ENCODE measurements at places on chromosomes 3 and 15.

GRCh38 chr3:134180761-134181160 lies 69.9 kb downstream of the RYK start:
- DNase-seq = no peak

DNA sequence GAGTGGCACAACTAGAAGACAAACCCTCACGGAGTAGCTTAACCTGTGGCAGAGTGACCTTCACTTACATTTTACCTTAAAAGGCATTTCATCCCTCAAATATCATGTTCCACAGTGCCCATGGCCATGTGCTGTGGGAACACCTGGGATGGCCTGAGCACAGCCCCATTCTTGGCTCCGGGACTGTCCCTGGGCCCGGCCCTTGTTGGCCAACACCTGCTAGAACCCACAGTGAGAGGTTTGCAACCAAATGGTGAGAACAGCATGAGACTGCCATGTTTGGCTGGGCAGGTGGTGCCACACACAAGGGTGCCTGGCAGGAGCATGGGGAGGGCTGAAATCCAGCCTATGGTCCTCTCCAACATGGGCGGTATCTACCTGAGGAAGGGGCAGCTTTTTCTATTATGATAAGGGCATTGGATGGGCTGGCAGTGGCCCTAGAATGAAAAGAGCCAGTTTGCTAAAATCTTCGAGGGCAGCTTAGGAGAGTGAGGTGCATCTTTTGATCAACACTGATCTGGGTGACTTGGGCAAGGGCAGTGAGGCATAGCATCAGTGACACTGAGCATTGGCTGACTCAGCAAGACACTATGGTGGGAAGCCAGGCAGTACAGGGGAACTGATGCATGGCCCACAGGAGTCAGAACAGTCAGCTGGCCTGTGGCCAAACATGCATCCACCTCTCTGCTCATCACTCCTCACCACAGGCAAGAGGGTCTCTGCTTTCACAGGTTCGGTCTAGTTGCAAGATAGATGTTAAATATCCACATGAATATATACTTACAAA lies 53.9 kb downstream of the SYNM start:
- no peak for DNase-seq

DNA sequence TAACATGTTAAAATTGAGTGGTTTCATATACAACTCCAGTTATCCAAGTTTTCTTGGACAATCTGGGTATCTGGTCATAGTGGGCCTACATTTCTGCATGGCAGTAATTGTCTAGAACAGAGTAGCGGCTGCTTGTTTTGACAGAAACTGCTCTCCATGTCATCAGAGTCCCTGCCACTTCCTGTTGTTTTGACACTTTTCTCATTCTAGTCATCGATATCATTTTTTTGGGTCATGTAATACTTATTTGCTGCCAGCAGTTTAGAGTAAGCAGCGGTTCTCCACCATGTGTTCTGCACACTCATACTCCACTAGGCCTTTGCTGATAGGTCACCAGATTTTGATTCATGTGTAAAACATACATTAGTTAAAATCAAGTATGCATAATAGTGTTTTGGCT lies 81.5 kb downstream of the SLC25A26 start:
- no peak for DNase-seq

- no peak for DNase-seq
Measured at GRCh38 chr15:83871808-83872559, 218.1 kb downstream of the ADAMTSL3 start.

- no peak for DNase-seq
Measured at GRCh38 chr3:186532598-186533072, 11.5 kb downstream of the CRYGS start.

- DNase-seq = no peak
Measured at GRCh38 chr3:115855911-115856310, 232.6 kb downstream of the GAP43 start.

DNA sequence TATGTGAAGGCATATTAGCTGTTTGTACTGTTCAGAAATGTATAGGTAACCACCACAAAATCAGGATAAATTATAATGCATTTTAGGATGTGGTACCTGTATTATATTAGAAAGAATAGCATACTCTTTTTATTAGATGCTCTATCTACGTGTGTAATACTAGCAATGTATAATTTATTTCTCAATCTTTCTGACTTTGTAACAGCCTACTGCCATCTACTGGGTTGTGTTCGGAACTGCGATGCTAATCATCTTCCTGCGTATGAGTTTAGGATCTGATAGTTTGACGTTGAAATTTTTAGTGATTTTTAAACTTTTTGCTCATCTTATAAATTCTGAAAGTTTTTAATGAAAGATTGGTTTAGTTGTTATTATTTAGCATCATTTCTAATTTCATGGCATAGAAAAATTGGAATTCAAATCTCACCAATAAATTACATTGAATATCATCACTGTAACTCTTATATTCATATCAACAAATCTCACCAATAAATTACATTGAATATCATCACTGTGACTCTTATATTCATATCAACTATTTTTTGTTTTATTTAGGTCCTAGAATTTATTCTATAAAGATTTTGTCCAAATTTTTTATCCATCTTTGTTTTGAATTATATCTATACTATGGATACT lies 322.7 kb upstream of the ZNF717 start:
- no peak for DNase-seq

DNA sequence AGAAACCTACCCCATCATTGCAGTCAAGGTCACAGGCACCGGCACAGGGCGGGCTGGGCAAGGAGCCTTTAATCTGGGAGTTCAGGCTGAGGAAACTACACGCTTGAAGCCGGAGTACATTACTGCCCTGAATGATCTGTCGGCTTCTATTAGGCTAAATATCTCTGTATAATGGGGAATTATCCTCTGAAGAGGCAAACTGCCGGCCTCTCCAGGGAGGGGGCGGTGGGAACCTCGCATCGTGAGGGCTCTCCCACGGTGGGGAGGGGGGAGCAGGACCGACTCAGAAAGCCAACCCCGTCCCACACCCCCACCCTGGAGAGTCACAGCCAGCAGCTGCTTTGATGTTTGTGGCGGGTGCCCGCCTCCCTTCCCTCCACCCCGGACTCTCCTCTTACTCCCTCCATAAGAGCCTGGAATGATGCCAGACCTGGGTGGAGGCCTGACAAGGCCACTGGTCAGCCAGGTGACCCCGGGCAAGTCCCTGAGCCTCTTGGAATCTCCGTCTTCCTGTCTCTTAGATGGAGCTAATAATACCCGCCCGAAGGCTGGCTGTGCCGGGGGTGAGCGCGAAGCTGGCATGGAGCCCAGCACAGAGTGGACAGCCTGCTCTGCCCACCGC lies 63.4 kb upstream of the LINGO1 start:
- no peak for DNase-seq

GRCh38 chr15:92885224-92886041 lies 14.7 kb upstream of the CHD2 start:
- DNase-seq = peak; percentile 5

DNA sequence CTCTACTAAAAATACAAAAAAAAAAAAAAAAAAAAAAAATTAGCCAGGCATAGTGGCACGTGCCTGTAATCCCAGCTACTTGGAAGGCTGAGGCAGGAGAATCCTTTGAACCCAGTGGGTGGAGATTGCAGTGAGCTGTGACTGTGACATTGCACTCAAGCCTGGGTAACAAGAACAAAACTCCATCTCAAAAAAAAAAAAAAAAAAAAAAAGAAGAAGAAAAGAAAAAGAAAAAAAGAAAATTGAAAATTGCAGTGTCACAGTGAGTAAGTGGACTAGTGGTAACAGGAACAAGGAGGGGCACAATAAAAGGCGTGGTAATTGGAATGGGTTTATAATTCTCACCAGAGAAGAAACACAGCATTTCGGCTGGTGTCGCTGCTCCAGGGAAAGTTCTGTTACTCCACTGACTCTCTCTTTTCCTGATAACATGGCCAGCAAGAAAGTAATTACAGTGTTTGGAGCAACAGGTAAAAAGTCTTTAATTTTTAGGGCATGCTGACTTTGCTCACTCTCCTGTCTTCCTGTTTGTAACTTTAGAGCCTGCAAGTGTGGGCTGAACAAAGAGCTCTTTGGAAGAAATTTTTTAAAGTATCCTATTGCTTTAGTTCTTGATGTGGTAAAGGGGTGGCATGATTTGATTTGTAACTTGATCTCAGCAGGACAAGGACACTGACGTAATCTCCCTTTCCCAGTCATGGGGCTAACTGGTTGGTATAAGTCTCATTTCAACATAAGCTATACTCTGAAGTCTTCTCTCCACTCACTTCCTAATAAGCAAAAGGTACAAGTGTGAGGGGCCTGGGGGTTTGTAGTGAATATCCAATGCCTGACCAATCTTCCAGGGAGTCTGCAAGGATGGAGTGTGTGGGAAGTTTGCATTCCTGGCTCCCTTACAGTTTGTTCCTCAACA lies 22.1 kb upstream of the TRA2B start:
- no peak for DNase-seq

- DNase-seq = peak; percentile 69
Measured at GRCh38 chr3:149273096-149273751, 51.6 kb upstream of the CP start.

- no peak for DNase-seq
Measured at GRCh38 chr15:25770618-25771337, 92.3 kb downstream of the ATP10A start.

GRCh38 chr3:187951452-187952190 lies 202.3 kb upstream of the LPP start:
- no peak for DNase-seq

GRCh38 chr15:60661080-60661645 lies 182.2 kb upstream of the ICE2 start:
- DNase-seq = no peak

- DNase-seq = no peak
Measured at GRCh38 chr15:101528108-101528916, 38.8 kb upstream of the PCSK6 start.

DNA sequence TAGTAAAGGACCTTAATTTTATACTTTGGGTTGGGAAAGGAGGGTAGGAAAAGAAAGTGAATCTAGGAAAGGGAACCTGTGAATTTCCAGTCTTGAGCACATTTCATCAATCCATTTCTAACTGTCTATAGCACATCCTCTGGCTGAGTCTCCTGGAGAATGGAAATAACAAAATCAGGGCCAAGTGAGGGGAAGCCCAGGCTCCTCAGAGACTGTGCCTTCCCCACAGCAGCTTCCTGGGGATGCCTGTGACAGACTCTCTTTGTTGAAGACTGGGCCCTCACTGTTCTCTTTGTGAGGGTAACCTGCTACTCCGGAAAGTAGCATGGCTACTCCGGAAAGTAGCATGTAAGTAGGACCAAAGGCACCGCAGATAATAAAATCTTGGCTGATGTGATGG lies 22.6 kb upstream of the CSPG5 start:
- DNase-seq = no peak

DNA sequence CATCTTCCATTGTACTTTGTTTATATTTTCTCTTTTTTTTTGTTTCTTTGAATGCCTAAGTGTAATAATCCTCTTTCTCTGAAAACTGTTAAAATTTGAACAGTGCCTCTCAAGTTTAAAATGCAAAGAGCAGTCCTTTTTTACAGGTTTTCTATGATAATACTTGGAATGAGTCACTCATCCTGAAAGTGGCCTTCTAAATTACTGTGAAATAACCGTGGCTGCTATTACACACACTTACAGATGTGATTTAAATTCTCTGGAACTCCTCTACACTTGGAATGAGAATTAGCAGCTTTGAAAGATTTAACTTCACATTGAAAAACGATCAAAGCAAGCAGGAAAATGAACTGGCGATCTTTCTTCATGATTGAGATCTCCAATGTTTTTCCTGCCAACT lies 105.9 kb downstream of the ROBO1 start:
- no peak for DNase-seq

- no peak for DNase-seq
Measured at GRCh38 chr15:90576711-90577389, 47.1 kb downstream of the CRTC3 start.

DNA sequence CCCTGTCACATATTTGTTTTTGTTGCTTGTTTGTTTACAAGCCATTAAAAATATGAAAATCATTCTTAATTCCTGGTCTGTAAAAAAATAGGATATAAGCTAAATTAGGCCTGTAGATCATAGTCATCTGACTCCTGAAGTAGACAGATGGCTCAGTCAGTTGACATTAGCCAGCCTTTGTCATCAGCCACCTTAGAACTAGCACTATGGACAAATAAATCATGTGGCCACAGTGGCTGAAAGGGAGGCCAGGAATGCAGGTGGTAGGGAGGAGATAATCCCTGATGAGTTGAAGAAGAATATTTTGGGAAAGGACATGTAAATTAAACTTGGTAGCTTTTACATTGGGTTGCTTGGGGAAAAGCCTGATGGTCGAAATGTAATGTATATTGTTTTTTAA lies 1544.9 kb downstream of the SI start:
- DNase-seq = no peak

DNA sequence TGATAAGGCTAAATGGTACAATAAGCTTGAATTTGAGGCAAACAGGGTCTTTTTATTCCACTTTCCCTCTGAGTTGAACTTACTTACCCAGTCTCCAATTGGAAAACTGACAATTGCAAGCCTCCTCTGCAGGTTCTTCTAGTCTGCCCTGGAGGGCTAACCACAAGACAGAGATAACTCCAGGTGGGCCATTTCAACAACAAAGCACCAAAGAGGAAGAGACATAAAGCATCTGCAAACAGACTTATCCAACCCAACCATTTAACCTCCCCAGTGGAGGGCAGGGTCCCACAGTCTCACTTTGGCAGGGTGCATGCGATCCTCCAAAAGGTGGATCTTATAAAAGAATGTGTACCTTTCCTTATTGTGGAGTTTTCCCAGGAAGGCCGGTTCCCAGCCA lies 525.8 kb downstream of the DIPK2A start:
- no peak for DNase-seq

GRCh38 chr3:16675805-16676204 lies 70.6 kb upstream of the DAZL start:
- no peak for DNase-seq

DNA sequence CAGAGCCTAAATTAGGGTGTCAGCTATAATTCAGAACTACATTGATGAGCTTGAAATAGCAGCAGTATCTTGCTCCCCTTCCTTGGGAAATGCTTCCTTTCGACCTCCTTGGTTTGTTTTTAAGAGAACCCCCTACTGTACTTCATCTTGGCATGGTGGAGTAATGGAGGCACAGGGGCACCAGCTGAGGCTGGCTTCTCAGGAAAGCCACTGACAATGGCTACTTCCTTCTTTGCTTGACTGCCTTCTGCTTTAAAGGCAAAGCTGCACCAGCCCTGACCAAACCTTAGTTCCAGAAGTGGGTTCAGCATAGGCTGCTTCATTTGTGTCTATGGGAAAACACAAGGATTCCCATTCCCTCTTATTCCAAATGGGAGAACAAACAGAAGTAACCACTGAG lies 1.5 kb upstream of the FBXL22 start:
- DNase-seq = no peak

DNA sequence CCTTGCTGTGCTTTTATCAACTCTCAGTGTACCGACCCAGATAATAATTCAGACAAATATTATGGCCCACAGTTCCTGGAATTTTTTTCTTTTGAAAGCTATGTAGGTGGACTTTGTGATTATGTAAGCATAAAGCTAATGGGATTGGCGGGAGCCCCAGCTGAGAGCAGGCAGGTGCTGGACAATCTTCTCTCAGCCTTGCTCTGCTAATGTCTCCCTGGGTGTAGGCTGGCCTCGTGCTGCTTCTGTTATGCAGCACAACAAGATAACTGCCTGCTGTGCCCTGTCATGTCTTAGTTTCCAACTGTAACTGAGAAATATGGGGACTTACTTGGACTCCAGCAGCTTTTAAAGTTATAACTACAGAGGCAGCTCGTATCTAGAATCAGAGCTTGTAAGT lies 415.0 kb downstream of the PDCD6IP start:
- no peak for DNase-seq

- DNase-seq = no peak
Measured at GRCh38 chr3:4985330-4986174, 6.3 kb downstream of the BHLHE40 start.

Data from hematopoietic multipotent progenitor cell treated with erythropoietin and hydrocortisone succinate and interleukin-3 and kit ligand, for 15 days (in vitro differentiated cells).